ENCODE measurements at places on chromosomes 11 and 22.
A peak's percentile ranks its signal among the peaks of the same experiment; 100 is the strongest.

DNA sequence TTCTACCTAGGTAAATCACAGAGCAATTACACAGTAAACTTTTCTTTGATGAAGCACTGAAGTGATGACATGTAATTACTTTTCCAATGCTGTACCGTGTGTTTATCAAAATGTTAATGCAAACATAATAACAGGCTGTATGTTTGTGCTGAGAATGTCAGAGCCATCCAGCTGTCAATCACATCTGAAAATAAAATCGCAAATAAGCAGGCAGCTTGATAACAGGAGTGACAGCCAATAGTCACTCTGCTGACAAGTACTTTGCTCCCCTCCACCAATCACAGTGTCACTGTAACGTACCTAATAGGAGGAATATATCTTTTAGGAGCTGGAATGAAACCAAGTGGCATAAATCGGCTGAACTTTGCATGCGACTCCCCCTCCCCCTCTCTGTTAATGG, 119.7 kb downstream of the KIRREL3 start:
- DNase-seq, result no peak

DNA sequence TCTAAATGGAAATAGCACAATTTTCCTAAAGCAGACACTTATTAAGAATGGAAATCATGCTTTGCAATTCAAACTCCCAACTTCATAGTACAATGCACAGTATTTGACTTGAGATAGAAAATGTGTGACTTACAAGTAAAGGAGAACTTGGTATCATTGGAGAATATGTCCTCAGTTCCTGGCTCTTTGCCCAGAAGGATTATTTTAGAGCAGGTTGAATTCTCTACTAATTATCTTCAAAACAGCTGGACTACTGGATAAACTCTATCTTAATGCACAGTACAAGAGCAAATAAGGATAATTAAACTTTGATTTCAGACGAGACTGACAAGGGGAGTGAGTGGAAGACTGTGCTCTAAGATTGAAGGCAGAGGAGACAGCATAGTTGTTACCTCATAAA, 839.4 kb downstream of the OPCML start:
- DNase-seq, result no peak

DNA sequence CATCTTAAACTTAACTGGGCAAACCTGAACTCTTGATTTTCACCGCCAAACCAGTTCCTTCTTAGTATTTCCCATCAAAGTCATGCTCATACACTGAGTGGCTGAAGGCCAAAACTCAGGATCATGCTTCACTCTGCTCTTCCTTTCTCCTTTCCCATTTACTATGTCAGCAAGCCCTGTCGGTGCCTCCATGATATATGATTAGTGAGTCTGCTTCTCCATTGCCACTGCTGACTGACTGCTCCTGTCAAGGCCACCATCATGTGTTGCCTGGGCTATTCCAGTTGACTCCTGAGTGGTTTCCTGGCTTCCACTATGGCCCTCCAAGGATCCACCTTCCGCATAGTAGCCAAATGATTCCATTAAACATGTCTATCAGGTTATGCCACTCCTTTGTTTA, 42.8 kb upstream of the AMPD3 start:
- DNase-seq, result no peak

DNA sequence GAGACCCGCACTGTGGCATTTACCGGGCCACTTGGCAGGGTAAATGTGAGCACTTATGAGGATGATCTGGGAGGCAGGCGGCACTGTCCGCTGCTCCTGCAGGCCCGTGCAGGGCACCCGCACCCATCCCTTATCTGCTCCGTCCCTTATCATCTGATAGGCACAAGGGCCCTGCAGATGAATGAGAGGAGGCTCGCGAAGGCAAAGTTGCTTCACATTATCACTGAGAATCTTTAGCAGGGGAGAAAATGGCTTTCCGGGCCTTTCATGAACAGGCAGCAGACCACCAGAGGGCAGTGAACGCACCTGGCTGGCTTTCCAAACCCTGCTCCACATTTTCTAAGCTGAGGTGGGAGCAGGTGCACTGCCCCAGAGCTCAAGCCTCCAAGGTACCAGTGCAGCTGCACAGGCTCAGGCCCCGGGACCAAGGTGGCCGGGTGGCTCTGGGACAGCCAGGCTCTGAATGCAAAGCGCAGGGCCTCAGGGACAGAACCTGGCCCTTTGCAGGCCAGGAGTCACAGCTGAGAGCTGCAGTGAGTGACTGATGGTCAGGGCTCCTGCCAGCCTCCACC, 165.6 kb downstream of the SHANK2 start:
- peak; percentile 63 for DNase-seq

DNA sequence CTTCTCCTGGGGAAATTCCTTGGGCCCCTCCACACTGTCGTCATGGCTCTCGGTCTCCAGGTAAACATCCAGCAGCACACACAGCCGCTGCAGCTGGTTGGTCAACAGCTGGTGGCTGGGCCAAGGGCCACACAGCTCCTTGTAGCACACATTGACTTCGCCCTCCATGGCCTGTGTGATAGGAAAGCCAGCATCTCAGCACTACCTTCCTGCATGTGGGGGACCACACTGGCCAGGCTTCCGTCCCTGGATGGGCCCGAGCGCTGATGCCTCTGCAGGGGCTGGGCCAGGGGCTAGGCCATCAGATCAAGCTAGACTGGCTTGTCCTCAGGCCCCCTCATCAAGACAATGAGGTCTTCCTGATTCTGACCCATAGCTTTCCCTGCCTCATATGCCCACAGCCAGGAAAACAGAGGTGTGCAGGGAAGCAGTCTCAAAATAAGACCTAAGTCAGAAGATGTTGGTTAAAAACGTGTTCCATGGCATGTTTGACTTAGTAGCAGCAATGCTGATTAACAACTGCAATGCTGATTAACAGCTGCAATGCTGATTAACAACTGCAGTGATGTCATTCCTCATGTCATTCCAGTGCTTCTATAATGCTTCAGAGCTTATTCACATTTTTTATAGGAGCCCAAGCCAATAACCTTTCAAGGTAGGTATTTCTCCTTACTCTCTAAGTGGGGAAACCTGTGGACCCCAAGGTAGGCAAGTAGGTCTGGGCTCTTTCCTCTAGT, 31.3 kb downstream of the NEFH start:
- DNase-seq, result no peak

DNA sequence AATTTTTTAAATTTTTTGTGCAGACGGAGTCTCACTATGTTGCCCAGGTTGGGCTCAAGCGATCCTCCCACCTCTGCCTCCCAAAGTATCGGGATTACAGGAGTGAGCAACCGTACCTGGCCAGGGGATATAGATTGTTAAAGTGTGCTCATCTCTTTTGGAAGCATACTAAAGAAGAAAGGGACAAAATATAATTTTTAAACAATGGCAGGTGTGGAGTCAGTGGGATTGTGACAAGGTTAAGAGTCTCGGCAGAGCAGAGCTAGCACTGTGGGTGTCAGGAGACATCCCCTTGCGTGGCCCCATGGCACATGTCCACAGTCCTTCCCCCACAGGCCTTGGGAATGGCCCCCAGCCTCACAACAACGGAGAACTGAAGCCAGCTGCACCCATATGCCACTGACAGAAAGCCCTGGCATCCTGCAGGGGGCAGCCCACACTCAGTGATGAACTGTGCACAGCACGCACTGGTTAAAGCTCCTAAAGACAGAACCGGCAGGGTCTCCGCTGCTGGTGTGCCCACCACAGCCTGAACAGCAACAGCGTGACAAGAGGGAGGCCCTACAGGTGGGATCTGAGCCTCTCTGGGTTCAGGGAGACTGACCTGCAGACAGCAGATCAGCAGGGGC, 29.9 kb downstream of the SERPIND1 start:
- DNase-seq, result no peak

DNA sequence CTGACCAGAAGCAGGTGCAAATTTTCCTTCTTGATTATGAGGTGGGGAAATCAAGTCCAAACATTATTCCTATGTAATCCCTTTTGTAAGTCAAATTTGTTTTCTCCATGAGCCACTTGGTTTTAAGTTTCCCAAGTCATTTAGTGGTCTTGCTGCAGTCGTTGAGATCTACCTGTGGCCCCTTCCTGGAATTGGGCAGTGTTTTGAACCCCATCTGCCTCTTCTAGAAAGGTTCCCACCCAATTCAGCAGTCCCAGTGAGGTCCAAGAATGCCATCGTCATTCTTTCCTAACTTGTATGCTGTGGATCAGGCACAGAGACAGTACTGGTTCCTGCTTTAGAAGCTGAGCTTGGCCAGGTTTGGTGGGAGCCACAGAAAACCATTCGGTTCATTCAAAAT, 77.8 kb upstream of the GNAZ start:
- no peak for DNase-seq

DNA sequence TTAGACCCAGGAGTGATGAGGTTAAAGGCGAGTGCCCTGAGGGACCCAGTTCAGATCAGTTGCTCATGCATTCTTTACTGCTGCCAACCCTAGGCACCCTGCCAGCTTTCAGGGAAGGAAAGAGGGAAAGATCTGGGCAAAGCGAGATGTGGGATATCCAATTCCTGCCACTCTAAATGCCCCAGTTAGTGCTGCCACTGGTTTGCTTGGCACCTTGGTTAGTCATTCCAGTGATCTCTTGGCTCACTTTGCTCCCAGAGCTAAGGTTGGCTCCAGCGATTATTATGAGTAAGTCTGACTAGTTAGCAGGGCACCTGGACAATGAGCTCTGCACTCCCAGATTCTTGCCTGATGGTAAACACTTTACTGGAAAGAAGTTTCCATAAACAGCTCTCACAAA, 85.0 kb downstream of the INSC start:
- no peak for DNase-seq

GRCh38 chr11:70532066-70532440, 133.7 kb downstream of the CTTN start:
- no peak for DNase-seq

- no peak for DNase-seq
Observed at GRCh38 chr11:14499178-14499559, 442 bp downstream of the COPB1 start.

- DNase-seq, result peak; percentile 87
Observed at GRCh38 chr22:20606041-20606783, 98.8 kb downstream of the MED15 start.

DNA sequence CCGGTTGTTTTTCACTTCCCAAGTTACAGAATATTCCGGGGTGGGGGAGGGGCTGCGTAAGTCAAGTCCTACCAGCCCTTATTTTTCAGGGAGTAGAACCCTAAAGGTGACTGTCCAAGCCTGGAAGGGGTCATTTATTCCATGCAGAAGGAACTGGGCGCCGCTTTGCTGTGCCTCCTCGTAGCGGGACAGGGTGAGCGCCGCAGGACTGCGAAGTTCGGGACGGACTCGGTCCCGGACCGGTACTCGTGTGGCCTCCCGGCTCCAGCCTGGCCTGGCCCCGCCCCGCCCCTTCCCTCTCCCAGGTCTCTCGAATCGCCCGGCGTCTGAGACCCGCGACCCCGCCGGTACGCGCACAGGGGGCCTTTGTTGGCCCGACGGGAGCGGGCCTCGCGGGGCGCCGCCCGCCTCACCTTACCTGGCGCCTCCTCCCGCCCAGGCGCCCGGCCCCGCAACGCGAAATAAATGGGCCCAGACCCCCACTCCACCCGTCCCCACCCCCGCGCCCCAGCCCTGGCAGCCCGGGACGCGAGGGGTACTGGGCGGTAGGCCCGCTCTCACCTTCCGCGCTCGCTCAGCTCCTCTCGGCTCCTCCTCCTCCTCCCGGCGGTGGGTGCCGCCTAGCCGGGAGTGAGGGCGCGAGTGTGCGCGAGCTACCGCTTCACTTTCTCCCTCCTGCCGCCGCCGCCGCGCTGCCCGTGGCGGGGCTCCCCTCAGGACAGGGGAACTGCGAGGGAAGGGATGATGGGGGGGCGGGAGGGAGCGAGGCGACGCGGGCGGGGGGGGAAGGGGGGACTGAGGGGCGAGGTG, 698 bp downstream of the PAK1 start:
- DNase-seq, result peak; percentile 41

GRCh38 chr11:43582024-43582862, 98.3 kb upstream of the HSD17B12 start:
- DNase-seq, result no peak

GRCh38 chr11:128608746-128609407, 21.5 kb upstream of the ETS1 start:
- DNase-seq, result no peak

GRCh38 chr11:111672949-111673348, 70.7 kb downstream of the SIK2 start:
- no peak for DNase-seq

DNA sequence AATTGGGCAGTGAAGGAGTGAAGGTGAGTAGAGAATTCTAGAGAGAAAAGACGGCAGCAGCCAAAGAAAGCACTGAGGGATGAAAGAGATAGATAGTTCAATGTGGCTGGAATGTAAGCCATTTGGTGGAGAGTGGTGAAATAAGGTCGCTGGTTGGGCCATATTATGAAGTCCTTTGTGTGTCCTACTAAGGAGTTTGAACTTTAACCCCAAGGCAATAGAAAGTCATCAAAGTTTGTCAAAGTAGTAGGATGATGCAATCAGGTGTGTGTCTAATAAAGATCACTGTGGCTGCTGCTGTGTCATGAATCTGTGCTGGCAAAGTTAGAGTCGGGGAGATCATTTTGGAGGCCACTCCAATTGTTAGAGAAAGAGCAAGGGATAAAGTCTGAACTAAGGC, 18.7 kb downstream of the RNF121 start:
- no peak for DNase-seq

DNA sequence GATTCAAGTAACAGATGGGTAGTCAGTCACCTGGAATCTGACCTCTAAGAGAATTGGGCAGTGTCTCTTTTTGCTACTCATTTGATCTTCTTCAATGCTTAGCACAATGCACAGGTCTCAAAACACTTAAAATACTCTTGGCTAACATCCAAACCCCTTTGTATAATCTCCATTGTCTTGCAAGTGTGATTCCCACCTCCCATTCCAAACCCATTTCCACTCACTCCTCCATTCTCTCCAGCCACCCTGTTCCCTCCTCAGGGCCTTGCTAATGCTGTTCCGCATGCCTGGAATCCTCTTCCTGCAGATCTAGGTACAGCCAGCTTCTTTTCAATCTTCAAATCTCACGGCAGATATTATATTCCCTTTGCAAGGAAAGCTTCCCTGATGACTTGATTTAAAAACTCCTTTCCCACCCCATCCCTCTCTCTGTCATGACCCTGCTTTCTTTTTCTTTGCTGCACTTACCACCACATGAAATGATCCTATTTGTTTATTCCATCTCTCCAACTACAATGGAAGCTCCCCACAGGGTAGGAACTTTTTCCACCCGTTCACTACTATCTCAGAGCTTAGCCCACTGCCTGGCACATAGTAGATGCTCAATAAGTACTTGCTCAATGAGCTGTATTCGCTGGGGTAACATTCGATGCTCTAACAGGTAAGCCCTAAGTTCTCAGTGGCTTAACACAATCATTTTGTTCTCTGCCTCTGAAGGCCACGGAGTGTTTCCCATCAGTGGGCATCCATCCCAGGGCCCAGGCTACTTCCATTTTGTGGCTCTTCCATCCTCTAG, 121.7 kb downstream of the MN1 start:
- no peak for DNase-seq
